ENCODE measurements at places on chromosomes 12 and 14. TPM values are rescaled to one million over a fixed set of nuclear protein-coding genes. Genes with fewer than 3 reads are reported as not detected.
A peak's percentile ranks its signal among the peaks of the same experiment; 100 is the strongest.

TPPP2 gene
- total RNA-seq: not detected

TAS2R43 gene
- total RNA-seq: 5.9 TPM

CHST11 gene
- total RNA-seq: 98.8 TPM

- H3K27ac ChIP-seq: no peak overlapping the region
- H3K36me3 ChIP-seq: no peaks in the 10 kb centered on the region
- no peak for DNase-seq
- H3K27me3 ChIP-seq: no peaks in the 10 kb centered on the region
Measured at GRCh38 chr14:103247169-103247606, 86.8 kb upstream of the EIF5 start.

- no peaks in the 10 kb centered on the region for H3K27me3 ChIP-seq
- no peak for DNase-seq
- H3K36me3 ChIP-seq: no peaks in the 10 kb centered on the region
- no peak overlapping the region for H3K4me3 ChIP-seq
Measured at GRCh38 chr14:99810559-99810874, 17.3 kb downstream of the EML1 start.

DNA sequence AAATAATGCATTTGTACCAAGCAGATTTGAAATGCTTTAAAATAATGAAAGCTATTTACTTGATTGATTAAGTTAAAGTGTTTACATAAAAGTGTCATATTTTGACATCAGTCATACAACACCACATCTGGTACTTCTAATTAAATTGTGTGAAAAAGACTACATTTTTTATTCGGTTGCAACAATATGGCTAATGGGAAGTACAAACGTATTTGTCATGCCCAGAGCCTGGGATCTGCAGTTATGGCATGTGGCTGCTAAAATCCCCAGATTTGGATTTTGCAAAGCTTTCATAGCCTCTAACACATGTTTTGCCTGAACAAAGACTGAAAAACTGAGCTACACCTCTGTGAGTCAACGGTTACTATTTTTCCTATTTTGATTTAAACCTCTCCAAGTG, 66.6 kb downstream of the LLPH start:
- H3K27me3 ChIP-seq: no peaks in the 10 kb centered on the region
- no peaks in the 10 kb centered on the region for H3K36me3 ChIP-seq
- DNase-seq: no peak
- no peak overlapping the region for H3K4me3 ChIP-seq
- H3K27ac ChIP-seq: no peak overlapping the region
- H3K4me1 ChIP-seq: no peaks in the 10 kb centered on the region

- no peak for DNase-seq
- no peaks in the 10 kb centered on the region for H3K36me3 ChIP-seq
- H3K27ac ChIP-seq: no peak overlapping the region
- no peak overlapping the region for H3K4me3 ChIP-seq
- H3K27me3 ChIP-seq: no peaks in the 10 kb centered on the region
Measured at GRCh38 chr12:53869500-53869899, 69.1 kb upstream of the HOXC13 start.

DNA sequence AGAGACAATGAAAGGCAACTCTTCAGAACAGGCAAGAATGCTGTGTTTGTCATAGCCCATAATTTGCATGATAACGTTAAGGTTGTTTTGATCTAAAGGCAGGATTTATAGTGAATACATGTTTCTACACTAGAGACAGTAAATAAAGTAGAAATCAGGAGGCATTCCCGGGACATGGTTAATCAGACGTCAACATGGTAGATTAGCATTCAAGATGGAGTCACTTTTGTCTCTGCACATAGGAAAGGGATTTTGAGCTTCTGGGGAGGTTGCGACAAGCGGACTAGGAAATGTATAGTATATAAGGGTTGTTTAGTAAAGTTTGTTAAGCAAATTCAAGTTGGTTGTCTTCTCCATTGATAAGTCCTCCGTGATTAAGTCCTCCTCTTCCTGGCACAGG, 2.8 kb upstream of the RNASE1 start:
- H3K4me3 ChIP-seq: no peak overlapping the region
- H3K27ac ChIP-seq: no peak overlapping the region
- no peaks in the 10 kb centered on the region for H3K36me3 ChIP-seq
- DNase-seq: no peak
- H3K27me3 ChIP-seq: no peaks in the 10 kb centered on the region

DNA sequence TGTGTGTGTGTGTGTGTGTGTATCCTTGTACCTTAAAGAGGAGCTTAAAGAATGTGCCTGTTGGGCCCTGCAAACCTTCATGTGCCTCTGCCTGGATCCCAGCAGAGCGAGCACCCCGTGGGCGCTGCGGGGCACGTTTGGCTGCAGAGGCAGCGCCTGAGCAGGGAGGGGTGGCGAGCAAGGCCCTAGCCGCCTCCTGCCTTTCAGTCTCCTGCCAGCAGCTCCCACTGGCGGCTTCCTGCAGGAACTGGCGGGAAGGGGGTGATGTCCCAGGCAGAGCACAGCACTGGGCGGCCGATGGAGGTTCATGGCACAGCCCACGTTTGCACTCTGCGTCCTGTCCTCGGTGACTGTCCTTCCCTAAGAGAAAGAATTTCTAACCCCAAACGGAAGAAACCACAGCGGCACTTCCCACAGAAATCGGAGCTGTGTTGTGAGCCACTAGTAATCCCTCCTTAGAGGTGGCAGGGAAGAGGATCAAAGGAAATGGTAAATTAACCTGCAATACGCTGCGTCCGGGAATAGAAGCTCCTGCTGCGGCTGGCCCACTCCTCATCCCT, 19.8 kb downstream of the ZBTB42 start:
- no peak overlapping the region for H3K27ac ChIP-seq
- peak; percentile 77 for DNase-seq
- peaks cover 20% of the 10 kb centered on the region for H3K4me1 ChIP-seq

Measured in upper lobe of left lung (tissue), 6 donors.